ENCODE measurements at places on chromosomes 5 and 9. TPM values are rescaled to one million over a fixed set of nuclear protein-coding genes. Genes with fewer than 3 reads are reported as not detected.

The NKD2 gene
- total RNA-seq, result 12.7 TPM

The GLRA1 gene
- not detected for total RNA-seq

The LRRC19 gene
- total RNA-seq, result not detected

GRCh38 chr5:139131921-139132432 lies 66.2 kb downstream of the SIL1 start:
- no peak for DNase-seq

DNA sequence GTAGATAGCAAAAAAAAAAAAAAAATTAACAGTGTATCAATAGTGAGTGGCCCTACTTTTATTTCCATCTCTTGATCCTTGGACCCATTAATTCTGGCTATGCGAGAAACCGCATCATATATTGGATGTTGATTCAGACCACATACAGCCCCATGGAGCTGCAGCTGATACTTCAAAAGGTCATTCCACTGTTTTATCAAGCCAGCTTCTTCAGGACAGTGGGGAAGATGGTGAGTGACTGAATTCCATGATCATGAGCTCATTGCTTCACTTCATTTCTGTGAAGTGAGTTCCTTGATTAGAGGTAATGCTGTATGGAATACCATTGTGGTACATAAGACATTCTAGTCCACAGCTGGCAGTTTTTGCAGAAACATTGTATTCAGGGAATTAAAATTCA lies 222.9 kb upstream of the MEF2C start:
- DNase-seq, result no peak

DNA sequence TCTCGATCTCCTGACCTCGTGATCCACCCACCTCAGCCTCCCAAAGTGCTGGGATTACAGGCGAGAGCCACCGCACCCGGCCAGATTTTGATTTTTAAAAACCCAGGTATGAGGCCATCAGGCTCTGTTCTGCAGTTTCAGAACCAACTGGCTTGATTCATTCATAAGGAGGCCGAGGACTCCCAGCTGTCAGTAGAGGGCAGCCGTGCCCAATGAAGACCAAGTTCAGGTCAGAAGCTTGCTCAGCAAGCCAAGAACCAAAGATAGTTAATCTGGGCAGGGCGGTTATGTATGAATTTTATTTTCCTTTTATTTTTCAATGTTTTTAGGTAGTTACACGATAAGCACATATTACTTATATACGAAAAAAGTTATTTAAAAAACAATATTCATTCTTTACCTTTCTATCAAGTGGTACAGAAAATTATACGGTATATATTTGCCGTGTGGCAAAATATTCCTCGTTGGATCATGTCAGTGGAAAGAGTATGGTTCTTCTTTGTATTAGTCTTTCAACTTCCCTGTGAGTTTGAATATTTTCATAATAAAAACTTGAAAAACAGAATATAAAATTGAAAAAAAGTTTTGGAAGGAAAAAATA lies 18.0 kb downstream of the MGAT1 start:
- DNase-seq, result peak; percentile 70

- no peak for DNase-seq
Measured at GRCh38 chr5:97297063-97297703, 114.1 kb upstream of the RIOK2 start.

GRCh38 chr9:21077781-21078180 lies at the start of gene IFNB1:
Gene IFNB1 (minus strand): TSS chr9:21077942. CDS start chr9:21077869, 73 bp downstream.
- no peak for DNase-seq

DNA sequence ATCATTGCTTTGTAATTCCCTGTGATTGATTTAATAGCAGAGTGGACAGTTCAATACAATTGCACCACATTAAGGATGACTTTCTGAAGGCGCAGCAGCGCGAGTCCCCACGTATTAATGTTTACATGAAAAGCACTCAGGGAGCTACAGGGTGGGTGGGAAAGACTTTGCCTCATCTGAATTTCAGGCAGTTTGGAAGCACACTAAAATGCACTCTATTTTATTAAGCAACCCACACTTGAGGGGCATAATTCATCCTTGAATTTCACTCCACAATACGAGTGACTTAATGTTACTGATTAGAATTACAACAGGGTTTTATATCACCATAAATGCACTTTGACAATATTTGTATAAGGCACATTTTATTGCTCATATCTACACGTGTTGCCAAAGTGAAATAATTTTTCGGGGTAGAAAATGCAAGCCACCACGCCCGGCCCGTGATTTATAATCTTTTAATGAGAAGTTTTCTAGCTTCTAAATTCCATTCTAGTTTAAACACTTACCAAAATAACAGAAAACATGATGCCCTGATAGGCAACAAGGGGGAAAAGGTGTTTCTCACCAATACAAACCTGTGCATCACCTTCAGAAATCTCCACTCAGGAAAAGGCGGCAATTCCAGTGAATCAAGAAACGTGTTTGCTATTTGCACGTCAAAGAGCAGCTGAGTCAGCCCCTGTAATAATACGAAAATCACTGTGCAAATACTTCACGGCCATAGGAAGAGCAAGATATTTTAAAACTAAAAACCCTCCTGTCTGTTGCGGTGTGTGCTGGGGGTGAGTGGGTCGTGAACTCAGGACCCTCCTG lies 40.5 kb downstream of the IRX4 start:
- DNase-seq, result no peak

- no peak for DNase-seq
Measured at GRCh38 chr9:89011683-89012082, 20.4 kb downstream of the S1PR3 start.

Measured in skin of body (tissue), 3 donors.